ENCODE measurements at places on chromosomes 1 and 21. TPM values are rescaled to one million over a fixed set of nuclear protein-coding genes. Genes with fewer than 3 reads are reported as not detected.

RIIAD1 gene
- not detected for total RNA-seq

S100A12 gene
- total RNA-seq: not detected

MCOLN3 gene
- total RNA-seq: 3.6 TPM

RNF186 gene
- total RNA-seq: not detected

FCN3 gene
- not detected for total RNA-seq

TMPRSS2 gene
- total RNA-seq: 0.13 TPM

MAGI3 gene
- 3.9 TPM for total RNA-seq

RAD54L gene
- total RNA-seq: 11.2 TPM

SPRR5 gene
- not detected for total RNA-seq

SYCP1 gene
- not detected for total RNA-seq

GPR153 gene
- total RNA-seq: 7.6 TPM

LCE1F gene
- total RNA-seq: not detected

ALPL gene
- 0.51 TPM for total RNA-seq

HEYL gene
- 3.1 TPM for total RNA-seq

FCAMR gene
- not detected for total RNA-seq

UCHL5 gene
- 40.6 TPM for total RNA-seq

LORICRIN gene
- total RNA-seq: not detected

GBP6 gene
- total RNA-seq: not detected

HOOK1 gene
- 0.16 TPM for total RNA-seq

CFAP141 gene
- not detected for total RNA-seq

SPRR2E gene
- total RNA-seq: not detected

BTBD19 gene
- 2.6 TPM for total RNA-seq

KIAA0319L gene
- 14.5 TPM for total RNA-seq

COL11A1 gene
- 2.4 TPM for total RNA-seq

NEGR1 gene
- not detected for total RNA-seq

TRIM62 gene
- total RNA-seq: 2.2 TPM

NT5C1A gene
- 0.06 TPM for total RNA-seq

NCMAP gene
- total RNA-seq: not detected

RALGPS2 gene
- total RNA-seq: 26.8 TPM

FAM110D gene
- 0.03 TPM for total RNA-seq

S100A8 gene
- total RNA-seq: not detected

FHAD1 gene
- total RNA-seq: 0.39 TPM

OLIG2 gene
- 0.07 TPM for total RNA-seq

LCE1D gene
- not detected for total RNA-seq

DCAF8 gene
- total RNA-seq: 46.5 TPM

LRRC8B gene
- 3.3 TPM for total RNA-seq

SPRR3 gene
- not detected for total RNA-seq

Data from A549 treated with AZD2906 at 1 μM for 4 hours (cell line).